Stimulated activated CD4-positive, alpha-beta T cell treated with anti-CD3 and anti-CD28 coated beads, Interleukin-1b, Interleukin-23, amount 100 ng/mL, for 1 hour (primary cell): ENCODE measurements at places on chromosomes 11 and 22.

- DNase-seq: no peak
These were observed 443.1 kb downstream of the TBC1D22A start for GRCh38 chr22:47205554-47205953.

DNA sequence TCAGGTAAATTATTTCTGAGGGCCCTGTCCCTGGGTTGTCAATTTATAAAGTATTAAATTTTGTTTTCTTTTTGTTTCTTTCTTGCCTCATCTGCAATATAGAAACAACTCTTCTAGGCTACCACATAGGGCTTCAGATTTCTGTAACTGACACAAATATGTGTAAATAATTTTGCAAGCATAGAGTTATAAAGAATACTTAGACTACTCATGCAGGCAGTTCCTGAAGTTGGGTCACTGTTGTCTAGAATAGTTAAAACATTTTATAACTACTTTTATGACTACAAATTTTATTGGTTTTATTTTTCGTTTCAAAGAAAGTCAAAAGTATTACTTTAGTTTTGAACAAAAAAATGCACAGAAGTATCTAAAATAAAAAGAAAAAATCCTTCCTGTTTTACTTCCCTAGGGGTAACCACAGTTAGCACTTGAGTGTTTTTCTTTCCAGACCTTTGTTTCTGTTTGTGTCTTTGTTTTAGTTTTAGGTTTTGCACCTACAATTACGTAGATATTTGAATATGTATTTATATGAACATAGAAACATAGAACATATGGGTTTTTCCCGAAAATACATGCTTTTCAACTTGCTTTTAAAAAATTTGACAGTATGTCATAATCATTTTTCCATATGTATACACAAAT, 12.4 kb upstream of the TMEM123 start:
- DNase-seq: no peak

GRCh38 chr11:63917692-63918506, 935 bp upstream of the RCOR2 start:
- DNase-seq: no peak

DNA sequence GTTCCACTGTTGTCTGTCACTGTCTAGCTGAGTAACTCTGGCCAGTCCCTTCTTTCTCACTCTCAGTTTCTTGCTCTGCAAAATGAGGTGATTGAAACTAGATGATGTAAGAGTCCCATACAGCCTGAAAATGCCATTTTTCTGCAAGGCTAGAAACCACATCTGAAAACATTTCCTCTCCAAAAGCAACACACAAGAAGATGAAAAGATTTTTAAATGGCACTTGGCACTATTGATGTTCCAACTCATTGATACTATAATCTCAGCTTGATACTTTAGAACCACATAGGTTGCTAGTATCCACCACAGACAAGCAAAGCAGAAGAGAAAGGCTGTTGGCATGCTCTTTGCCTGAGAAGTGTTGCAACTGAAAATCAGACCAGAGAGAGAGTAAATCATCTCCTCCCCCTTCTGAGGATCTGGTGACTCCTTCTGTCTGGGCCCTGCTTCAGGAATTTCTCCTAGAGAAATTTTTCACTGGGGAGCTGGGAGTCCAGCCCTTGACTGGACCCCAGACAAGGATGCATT, 1217.9 kb downstream of the LRRC4C start:
- DNase-seq: no peak

- no peak for DNase-seq
These were observed 97.5 kb upstream of the CCDC179 start for GRCh38 chr11:22957786-22958185.

- no peak for DNase-seq
These were observed 24.6 kb downstream of the MYBPC3 start for GRCh38 chr11:47327949-47328348.

DNA sequence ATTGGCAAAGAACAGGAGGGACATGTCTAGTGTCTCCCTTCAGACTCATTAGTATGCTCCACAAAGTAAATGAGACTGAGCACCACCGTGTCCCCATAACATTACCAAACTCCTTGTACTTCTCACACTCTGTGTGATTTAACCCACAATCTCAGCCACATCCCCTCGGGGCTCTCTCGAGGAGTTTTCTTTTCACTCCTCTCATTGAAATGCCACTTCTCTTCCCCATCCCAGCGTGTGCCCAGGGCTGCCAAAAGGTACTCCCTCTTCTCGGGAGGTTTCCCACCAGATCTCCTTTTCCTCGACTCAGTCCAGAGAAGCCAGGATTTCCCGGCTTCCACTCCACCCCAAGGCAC, 1.1 kb downstream of the RBFOX2 start:
- no peak for DNase-seq

GRCh38 chr11:44133335-44133946, 38.0 kb downstream of the EXT2 start:
- DNase-seq: no peak

DNA sequence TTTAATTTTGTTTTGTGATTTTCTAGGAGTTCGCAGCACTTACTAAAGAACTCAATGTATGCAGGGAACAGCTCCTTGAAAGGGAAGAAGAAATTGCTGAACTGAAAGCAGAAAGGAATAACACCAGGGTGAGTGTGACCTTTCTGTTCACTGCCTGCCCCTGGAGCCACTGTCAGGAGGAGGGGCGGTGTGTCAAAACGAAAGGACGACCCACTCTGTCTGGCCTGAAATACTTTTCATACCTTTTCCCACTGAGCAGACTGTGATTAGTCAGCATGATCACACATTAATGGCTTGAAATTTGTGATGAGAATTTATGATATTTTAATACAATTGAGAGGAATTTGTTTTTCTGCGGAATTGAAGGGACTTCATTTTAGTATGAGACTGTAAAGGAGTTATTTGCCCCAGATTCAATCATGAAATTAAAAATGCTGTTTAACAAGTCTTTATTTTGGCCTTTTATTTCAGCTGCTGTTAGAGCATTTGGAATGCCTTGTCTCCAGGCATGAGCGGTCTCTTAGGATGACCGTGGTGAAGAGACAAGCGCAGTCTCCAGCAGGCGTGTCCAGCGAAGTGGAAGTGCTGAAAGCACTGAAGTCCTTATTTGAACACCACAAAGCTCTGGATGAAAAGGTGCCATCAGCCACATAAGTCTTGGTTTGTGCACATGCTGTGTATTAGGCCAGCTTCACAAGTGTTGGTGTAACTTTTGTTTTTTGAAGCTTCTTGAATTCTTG, 54.1 kb downstream of the PPFIA1 start:
- no peak for DNase-seq

DNA sequence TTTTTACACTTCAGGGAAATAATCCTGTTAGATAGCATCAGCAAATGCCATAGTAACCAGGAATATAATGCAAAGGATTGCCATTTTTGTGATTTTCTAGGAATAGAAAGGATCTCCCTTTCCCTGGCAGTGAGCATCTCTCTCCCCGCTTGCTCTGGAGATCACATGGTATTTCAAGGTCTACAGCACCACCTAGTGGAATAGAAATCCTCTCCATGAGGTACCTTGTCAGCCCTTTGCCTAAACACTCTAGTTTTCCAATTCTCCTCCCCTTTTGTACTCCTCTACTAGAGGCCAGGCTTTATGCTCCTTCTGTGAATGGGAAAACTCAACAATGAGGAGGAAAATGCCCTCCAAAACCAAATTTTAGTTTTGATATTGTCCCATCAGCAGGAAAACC, 78.4 kb downstream of the XRRA1 start:
- DNase-seq: no peak

DNA sequence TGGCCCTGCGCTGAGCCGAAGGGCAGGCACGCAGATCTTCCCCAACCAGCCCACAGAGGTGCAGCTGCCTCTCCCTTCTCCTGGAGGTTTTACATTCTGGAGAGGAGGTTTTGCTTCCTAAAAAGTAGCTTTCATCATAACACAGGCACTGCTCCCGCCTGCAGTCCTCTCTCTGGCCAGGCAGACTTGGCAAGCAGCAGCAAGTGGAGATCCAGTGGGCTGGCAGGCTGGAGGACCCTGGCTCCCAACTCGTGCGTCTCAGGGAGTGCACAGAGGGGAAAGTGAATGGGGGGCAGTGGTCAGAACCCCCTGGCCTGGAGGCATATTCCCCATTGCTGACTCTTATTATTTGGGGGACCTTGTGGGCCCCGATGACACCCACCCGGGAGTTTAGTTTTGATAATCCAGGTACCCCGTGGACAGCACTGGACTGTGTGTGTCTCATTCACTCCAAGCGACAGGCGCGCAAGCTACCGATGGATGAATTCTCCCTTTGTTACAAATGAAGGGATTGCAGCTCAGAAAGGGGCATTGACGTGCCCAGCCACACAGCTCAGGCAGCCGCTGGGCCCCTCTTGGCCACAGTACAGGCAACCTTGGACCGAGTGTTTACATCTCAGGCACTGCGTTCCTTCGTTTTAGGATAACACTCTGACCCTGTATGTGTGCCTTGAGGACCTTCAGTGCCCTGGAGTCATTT, 1223.9 kb downstream of the BRD1 start:
- no peak for DNase-seq

DNA sequence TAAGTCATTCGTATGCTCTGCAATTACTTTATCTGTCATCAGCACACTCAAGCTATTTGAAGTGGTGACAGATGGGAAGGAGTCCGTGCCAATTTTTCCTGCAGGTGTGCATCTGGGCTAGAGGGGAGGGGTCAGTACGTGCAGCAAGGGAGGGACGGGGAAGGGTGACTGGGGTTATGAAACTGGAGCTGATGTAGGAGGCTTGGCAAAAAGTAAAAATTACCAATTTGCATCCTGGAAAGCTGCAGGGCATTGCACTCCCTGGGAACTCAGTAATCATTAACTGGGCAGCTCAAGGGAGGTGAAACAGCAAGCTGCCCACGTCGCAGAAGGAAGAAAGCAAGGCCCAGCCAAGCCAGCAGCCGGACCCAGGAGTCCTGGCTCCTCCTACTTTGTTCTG, 87.1 kb upstream of the TMEM45B start:
- DNase-seq: no peak

GRCh38 chr11:130408901-130409300, 19.5 kb downstream of the ADAMTS8 start:
- DNase-seq: no peak

DNA sequence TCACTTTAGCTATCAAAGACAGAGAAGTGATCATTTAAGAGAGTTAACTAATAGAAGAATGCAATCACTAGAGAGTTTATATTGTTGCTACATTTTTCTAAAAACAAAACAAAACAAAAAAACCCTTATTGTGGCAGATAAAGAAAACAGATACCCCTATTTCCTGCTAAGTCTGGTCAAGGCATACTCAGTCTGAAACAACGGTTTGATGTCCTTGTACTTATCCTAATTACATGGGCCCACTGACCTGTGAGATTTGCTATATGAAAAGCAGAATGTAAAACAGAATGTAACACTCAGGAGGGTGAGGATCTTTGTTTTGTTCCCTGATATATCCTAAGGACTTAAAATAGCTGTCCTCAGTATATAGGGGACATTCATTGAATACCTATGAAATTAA, 24.6 kb downstream of the MAML2 start:
- DNase-seq: no peak

GRCh38 chr11:12246989-12247388, 130.4 kb upstream of the PARVA start:
- no peak for DNase-seq

DNA sequence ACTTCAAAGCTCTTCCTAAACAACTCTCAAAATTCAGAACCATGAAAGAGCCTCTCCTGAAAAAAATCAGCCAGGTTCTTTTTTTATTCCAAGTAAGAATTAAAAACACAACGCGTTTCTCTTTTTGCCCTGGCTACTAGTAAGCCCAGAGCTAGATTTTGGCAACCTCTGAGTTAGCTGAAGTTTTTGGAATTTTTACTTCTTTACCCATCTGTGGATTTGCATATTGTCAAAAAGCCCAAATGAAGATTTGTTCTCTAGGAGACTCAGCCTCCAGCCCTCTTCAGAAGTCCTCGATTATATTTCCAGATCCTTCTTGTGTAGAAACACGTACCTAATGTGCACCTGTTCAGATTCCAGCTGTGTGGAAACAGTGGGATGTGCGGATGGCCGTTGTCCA, 517.9 kb downstream of the TBC1D22A start:
- DNase-seq: no peak

DNA sequence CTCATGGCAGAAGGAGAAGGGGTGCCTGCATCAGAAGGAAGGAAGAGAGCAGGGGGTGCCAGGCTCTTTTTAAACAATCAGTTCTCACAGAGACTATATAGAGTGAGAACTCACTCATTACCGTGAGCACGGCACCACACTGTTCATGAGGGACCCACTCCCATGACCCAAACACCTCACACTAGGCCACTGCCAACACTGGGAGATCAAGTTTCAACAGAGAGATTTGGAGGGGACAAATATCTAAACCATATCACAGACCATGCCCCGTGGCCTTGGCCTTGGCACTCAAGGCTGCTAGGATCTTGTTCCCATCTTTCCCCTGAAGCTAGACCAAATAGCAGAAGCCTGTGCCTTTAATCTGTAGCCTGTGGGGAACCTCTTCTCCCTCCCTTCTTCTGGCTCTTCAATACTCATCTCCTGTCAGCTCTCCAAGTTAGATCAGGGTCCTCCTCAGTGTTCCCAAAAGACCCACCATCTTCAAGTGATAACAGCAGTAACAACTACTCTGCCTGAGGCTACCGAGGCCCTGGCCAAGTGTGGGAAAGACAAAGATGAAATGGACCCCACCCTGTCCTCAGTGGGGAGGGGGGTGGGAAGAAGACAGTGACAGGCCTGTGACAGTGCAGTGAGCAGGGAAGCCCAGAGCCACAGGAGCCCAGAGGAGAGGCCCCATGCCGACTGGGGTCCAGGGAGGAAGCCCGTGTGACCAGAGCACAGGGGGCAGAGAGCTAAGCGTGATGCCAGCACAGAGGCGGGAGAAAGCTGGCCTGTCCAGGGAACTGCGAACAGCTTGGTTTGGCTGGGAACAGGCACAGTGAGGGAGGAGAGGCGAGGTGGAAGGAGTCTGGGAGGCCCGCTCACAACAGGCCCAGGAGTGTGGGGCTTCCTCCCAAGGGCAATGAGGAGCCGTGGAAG, 72.6 kb downstream of the MYO7A start:
- DNase-seq: no peak

GRCh38 chr11:69601011-69601975, 39.7 kb upstream of the CCND1 start:
- no peak for DNase-seq

DNA sequence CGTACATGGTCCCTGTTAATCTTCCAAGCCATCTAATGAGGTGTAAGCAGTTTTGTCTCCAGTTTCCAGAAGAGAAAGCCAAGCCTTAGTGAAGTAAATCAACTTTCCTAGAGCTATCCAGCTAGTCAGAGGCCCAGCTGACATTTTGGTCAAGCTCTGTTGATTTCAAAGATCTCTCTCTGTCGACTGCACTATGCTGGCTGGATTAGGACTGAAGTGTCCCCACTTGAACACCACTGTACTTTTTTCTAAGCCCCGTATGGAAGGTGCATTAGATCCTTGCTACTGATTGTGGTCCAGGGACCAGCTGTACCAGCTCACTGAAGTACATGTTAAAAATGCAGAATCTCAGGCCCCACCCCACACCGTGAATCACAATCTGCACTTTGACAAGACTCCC, 176.5 kb upstream of the NAV2 start:
- DNase-seq: no peak

GRCh38 chr11:13168271-13168670, 109.3 kb upstream of the BMAL1 start:
- no peak for DNase-seq

- DNase-seq: no peak
These were observed 44.7 kb downstream of the CADM1 start for GRCh38 chr11:115459563-115459962.
